ENCODE measurements at places on chromosomes 2 and 18.
A peak's percentile ranks its signal among the peaks of the same experiment; 100 is the strongest.

- no peak for DNase-seq
Measured at GRCh38 chr2:55926246-55926645, 2.7 kb upstream of the EFEMP1 start.

GRCh38 chr2:232511336-232511890 is 8.8 kb upstream of the PRSS56 start:
- DNase-seq, result peak; percentile 70

GRCh38 chr2:234955091-234955591 is 3.3 kb downstream of the SH3BP4 start:
- DNase-seq, result no peak

DNA sequence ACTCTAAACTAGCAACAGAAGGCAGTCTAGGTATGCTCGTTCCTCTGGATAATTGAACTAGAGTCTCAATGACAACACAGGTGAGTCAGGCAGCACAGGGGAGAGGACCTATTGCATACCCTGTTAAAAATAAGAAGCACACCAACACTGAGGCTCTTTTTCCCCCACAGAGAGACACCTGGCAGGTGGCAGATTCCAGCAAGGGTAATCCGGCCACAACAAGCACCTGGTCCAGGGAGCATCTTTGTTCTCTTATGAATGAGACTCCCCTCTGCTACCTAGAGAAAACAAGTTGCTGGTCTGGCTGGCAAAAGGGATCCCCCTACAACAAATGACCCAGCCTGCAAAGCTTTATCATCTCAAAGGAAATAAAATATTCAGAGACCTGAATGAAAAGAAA is 508.9 kb upstream of the POU3F3 start:
- no peak for DNase-seq

DNA sequence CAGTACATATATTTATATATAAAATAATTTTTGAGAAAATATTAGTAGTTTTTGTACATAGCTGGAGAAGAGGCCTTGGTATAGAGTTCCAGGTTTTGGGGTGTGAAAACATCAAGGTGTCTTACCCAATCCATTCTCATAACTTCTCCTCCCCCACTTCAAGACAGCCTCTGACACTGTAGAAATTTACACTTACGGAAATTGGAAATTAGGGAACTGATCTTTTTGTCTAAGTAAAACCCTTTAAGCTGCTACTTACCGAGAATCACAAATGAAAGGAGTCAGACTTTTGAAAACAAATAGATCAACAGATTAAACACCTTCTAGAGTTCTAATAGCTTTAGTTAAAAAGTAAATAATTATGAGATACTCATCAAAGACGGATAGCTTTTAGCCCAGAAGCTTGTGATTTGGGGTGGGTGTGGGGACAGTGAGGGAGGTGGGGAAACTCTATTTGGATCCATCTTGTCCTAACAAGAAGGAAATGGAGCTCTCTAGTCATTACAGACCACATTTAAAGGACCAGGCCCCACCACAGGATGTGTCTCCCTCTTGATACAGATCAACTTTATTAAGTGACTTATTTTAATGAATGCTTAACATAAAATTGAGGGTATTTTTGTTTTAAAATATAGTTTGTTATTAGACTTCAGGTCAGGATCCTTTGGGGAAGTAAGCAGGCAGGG is 11.1 kb upstream of the FBXO11 start:
- no peak for DNase-seq

- DNase-seq, result no peak
Measured at GRCh38 chr2:45184606-45185005, 175.4 kb upstream of the SIX2 start.

DNA sequence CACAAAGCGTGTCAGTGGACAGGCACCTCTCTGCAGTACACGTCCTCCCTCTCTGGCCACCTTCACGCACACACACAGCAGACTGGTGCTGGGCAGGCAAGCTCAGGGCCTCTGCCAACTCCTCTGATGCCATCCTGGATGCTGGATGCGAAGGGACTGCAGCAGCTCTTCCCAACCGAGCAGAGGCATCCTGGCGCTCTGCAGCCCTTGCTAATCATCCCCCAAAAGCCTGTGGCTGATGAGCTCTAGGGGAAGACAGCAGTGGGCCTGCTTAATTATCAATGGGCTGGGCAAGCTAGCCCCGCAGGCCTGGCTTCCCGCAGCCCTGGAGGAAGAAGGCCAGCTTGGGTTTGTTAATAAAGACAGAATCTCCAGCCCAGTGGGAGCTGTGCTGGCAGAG is 71.3 kb upstream of the TEX51 start:
- DNase-seq, result no peak

- DNase-seq, result no peak
Measured at GRCh38 chr2:100424277-100424875, 6.9 kb upstream of the CHST10 start.

Measured in NCI-H69 (cell line).